Activated T-cell treated with anti-CD3 and anti-CD28 coated beads for 24 hours (primary cell): ENCODE measurements at places on chromosomes 16 and 17.

DNA sequence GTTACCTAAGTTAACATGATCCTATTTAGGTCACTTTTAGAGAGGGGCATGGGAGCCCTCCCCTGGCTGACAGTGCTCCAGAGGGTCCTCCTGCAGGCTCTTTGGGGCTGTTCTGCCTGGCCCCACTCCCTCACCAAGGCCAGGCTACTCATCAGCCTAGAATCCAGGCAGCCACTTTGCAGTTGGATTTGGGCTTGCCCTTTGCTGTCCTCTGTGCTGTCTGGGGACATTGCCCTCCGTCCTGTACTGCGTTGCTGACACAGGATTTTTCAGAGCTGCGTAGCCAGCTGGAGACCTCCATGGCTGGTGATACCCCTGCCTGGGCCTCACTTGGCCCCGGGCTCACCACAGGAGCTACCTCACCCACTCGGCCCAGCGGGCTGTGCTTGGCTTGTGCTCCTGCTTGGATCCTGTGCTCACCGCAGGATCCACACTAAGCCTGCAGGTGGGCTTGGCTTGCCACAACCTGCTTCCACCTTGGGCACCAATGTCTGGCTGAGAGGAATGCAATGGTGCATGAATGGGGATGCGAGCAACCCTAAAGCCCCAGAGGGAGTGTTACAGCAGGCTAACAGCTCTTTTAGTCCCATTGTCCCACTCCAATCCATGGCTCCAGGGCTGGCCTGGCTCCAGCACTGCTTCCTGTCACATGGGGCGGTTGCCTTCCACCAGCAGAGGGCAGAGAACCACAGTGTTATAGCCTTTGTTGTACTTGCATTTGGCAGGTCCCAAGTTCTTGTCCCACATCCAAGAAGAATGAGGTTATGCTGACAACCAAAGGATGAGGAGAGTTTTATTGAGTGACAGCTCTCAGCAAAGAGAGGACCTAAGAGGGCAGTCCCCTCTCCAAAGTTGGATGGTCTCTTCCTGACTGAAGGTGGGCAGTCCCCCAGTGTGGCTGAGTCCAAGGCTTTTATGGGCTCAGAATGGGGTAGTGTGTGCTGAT, 21.5 kb downstream of the CCL4 start:
- no peak for DNase-seq

DNA sequence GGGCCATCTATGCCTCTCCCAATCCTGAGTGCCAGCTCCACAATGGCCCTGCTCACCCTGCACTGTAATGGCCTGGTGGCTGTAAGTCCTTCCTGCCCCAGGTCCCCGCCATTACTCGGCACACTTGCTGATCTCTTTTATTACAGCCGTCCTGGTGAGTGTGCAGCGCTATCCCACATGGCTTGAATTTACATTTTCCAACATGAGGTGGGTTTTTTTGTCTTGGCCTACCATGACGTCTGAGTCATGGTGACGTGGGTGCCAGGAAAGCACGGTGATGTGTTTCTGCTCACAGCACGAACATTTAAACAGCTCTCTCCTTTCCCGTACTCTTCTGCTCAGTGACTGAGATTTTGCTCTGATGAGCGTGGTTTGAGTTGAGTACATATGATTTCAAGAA, 55.2 kb upstream of the FOXF1 start:
- no peak for DNase-seq

DNA sequence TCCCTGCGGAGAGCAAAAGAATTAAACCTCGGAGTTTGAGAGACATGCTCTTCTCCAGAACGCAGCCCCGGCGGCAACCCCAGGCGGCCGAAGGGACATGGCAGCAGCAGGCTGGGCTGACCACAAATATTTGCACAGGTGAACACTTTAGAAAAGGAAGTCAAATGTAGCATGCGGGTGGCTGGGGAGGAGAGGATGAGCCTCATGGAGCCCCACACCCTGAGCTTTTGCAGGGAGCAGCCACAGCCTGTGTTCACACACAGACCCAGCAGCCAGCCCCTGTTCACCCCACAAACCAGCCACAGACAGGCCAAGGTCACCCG, 17.8 kb downstream of the HS3ST6 start:
- no peak for DNase-seq

- DNase-seq = no peak
Observed at GRCh38 chr17:14011740-14012405, 57.4 kb upstream of the COX10 start.

GRCh38 chr17:21212826-21213637, 929 bp downstream of the TMEM11 start:
- DNase-seq = no peak

DNA sequence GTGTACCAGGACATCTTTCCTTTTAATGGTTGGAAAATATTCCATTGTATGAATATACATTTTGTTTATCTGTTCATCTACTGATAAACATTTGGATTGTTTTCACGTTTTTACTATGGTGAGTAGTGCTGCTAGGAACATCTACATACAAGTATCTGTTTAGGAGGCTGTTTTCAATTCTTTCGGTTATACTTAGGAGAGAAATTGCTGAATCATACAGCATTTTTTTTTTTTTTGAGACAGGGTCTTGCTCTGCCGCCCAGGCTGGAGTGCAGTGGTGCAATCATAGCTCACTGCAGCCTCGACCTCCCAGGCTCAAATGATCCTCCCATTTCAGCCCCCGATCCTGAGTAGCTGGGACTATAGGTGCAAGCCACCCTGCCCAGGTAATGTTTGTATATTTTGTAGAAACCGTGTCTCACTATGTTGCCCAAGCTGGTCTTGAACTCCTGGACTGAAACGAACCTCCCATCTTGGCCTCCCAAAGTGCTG, 122.9 kb downstream of the CRLF3 start:
- DNase-seq = no peak

GRCh38 chr16:10226141-10226986, 44.1 kb upstream of the GRIN2A start:
- DNase-seq = no peak

DNA sequence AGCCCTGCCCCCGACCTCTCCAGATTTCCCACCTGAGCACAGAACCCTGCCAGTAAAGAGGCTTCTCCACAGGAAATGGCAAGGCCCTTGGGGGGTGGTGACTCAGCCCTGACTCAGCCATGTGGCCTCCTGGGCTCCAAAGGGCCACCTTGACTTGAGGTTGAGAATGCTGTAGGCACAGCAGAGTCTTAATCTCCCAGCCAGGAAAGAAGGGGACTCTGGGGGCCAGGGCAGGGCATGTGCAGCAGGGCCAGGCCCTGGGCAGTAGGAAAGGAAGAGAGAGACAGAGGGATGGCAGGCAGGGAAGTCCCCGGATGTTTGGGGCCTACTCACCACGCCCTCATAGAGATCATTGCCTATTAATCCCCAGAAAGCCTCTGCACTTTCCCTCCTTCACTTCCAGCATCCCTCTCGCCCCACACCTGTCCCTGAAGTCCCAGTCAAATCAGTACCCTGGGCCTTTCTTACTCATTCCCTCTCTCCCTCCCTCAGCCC, 4.8 kb upstream of the ITGA3 start:
- peak; percentile 65 for DNase-seq

- no peak for DNase-seq
Observed at GRCh38 chr17:81455387-81455786, 57.2 kb downstream of the ACTG1 start.

GRCh38 chr16:31868691-31869167, 4.9 kb upstream of the ZNF267 start:
- peak; percentile 78 for DNase-seq

- DNase-seq = no peak
Observed at GRCh38 chr17:17500999-17501605, 4.9 kb upstream of the RASD1 start.

DNA sequence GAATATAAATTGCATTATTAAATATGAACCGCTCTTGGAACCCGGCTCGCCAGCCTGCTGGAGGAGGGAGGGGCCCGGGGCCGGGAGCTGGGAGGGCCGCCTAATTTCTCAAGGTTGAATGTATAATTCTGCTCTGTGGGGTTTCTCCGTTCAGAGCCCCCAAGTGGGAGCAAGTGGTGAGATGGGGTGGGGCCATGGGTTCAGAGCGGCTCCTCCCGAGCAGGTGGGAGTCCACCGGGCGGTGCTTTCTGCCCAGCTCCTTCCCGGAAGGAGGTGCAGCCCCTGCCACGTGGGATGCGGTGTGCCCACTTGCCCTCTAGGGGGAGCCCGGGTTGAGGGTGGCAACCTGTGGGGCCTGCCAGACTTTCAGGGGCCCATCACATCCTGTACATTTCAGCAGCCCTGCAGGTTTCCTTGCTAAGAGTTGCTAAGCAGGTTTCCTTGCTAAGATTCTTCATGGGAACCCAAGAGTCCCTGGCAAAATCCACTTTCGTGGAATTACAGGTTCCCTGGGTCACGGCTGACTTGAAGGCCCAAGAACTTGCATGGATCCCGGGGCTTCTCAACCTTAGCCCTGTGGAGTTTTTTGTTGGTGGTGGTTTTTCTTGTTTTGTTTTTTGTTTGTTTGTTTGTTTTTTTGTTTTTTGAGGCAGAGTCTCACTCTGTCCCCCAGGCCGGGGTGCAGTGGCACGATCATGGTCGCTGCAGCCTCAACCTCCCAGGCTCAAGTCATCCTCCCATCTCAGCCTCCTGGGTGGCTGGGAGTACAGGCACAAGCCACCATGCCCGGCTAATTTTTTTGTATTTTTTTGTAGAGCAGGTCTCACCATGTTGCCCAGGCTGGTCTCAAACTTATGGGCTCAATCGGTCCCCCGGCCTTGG, 196.7 kb upstream of the GSE1 start:
- DNase-seq = peak; percentile 65

- no peak for DNase-seq
Observed at GRCh38 chr16:85970016-85970733, 71.2 kb downstream of the IRF8 start.
